ENCODE measurements at places on chromosomes 5 and 9.

DNA sequence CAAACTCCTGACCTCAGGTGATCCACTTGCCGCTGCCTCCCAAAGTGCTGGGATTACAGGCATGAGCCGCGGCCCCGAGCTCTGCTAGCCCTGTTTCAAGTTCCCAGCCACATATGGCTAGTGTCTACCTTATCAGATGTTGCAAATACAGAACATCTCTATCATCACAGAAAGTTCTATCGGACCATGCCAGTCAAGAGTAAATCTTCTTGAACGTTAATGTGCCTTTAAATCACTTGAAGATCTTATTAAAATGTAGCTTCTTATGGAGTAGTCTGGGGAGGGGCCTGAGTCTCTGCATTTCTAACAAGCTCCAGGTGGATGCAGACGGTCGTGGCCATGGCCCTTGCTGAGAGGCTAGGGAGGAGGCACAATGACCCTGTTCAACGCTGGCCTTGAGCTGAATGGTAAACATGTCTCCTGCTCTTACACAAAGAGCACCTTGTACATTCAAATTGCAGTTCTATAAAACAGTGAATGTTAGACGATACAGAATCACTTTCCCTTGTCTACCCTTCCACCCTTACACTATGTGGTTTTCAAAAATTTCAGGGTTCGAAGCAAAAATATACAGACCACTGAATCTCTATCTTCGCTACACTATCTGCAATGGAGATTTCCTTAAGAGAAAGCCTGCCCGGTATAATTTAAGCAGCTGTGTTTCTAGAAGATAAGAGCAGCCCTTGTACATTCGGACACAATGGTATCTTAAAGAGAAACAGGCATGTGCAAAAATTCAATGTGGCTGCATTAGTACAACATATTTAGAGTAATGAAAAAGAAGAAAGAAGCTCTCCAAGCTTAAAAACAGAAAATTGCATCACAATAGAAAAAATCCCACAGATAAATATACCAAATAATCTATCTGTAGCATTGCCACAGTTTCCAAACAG lies 114.1 kb downstream of the FRMD3 start:
- DNase-seq = no peak

DNA sequence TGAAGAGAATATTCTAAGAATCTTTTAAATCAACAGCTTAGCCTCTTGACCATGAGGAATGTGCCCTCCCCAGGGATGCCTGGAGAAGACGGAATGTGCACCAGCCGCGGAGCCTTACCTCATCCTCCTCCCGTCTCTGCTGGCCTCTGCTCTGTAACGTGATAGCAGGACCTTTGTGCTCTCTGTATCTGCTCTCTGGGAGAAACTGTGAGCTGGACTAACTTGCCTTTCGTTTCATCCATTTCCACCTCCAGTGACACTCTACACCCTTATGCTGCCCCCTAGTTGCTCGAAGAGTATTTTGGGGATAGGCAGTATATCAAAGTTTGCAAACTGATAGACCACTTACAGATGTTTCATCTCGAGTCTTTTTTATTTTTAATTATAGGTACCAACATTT lies 141.4 kb downstream of the NPR3 start:
- DNase-seq = no peak

GRCh38 chr5:107486489-107486888 lies 184.2 kb downstream of the EFNA5 start:
- DNase-seq = no peak

GRCh38 chr5:172903790-172904189 lies 55.4 kb upstream of the RPL26L1 start:
- no peak for DNase-seq

DNA sequence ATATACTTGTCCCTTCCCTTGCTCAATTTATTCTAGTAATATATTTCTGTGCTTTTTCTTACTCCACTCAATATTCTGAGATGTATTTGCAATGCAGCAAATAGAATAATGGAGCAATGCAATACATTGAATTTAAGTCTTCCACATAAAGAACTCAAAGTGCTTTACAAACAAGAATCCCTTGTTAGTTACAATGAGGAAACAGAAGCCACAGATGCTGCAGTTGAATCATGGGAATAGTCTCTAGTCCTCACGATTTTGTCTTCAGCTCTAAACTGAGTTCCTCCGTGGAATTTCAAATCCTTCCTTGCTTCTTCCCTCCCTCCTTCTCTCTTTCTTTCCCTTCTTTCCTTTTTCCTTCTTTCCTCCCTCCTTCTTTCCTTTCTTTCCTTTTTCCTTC lies 12.5 kb upstream of the TAS2R1 start:
- no peak for DNase-seq
